Uterus (tissue), 4 donors: ENCODE measurements at places on chromosomes 1 and 21. TPM values are rescaled to one million over a fixed set of nuclear protein-coding genes. Genes with fewer than 3 reads are reported as not detected.

DNA sequence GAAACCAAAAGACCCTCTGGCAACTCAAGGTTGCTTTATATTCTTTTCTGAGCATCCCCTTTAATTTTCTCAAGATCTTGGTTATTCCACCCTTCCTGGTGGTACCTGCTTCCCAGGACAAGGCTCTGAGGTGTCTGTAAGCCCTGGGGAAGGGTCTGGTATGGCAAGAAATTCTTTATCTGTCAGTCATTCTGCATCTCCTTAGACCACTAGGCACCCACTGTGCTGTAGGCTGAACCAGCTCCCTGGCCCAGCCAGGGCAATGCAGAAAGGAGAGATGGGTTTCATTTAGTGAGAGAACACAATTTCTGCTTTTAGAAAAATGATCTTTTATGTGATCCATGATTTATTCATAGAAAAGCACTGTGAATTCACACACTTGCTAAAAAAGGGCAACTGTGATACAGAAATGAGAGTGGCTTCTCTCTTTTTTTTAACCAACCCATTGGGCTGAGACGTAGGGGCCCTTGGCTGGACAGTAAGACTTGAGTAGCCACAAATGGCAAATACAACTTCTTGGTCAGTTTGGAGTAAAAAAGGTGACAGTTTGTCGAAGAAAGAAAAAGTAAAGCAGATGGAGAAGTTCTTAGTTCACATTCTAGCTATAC, 4.1 kb downstream of the UROD start:
- DNase-seq, result no peak

Gene SLC1A7
- total RNA-seq, result not detected

- DNase-seq, result no peak
Observed at GRCh38 chr21:42740405-42740909, 87.0 kb downstream of the PDE9A start.

GRCh38 chr1:10625076-10625475, 150.3 kb downstream of the PEX14 start:
- peak; percentile 11 for DNase-seq

- DNase-seq, result no peak
Observed at GRCh38 chr1:7455796-7456721, 315.0 kb upstream of the VAMP3 start.

DNA sequence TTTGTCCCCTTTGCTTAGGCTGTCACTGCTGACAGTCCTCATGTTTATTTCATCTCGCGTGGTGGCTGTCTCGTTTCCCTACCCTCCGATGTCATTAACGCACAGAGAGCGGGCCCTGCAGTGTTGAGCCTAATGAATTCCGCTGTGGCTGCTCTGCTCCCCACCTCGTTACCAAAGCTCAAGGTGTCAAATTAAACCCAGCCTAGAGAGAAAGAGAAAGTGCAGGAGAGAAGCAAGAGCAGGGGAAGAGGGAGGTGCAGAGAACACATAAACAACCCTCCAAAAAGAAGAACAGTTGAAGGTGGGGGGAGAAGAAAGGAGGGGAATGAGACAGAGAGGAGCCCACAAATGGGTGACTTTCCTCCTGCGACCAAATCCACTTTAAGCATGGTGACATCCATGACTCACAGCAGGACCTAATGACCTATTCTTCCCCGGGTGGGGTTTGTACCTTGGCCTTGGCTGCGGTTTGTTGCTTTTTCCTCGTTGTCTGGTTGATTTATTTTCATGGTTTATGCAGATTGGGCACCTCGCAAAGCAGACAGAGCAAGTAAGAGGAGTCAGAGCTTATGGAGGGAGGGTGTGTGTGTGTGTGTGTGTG, 92.5 kb downstream of the PBX1 start:
- DNase-seq, result no peak

- DNase-seq, result no peak
Observed at GRCh38 chr1:46423574-46424240, 29.6 kb downstream of the FAAH start.

GRCh38 chr1:20511518-20512428, 3.8 kb upstream of the MUL1 start:
- no peak for DNase-seq

DNA sequence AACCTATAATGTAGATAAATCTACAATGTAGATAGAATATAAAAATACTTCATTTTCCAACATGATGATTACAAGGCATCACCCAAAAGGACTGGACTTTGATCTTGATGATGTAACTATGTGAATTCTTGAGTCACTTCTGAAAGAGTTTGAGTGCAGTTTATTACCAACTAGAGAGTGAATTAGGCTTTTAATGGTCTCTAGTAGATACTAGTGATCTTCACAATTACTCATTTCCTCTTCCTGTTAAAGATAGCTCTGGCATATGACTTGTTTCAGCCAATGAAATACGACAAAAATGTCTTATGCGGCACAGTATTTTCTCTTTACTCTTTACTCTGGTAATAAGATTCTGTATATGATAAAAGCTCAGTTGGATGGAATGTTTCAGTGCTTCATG, 1588.1 kb upstream of the B3GALT2 start:
- DNase-seq, result no peak

DNA sequence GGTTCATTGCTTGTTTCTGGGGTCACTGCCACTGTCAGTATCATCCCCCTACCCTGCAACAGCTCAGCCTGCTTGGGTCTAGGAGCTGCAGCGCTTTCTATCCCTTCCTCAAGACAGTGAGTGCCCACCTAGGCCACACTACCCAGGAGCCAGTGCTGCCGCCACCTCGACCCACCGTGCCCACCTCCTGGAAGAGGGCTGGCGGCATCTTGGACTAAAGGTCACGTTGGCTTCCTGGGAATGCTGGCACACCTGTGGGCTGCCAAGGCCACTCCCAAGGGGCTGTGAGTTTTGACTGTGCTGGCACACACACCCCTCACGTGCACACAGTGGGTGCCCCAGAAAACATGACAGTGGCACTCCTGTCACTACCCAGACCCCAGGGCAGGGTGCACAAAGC, 22.1 kb downstream of the CRYAA start:
- peak; percentile 5 for DNase-seq

- DNase-seq, result no peak
Observed at GRCh38 chr1:110383251-110383990, 7.4 kb downstream of the SLC16A4 start.

- no peak for DNase-seq
Observed at GRCh38 chr1:226447932-226448665, 40.2 kb upstream of the PARP1 start.

Gene OR6N1
- not detected for total RNA-seq

GRCh38 chr1:6224718-6225117, 11.0 kb downstream of the ICMT start:
- DNase-seq, result no peak
